ENCODE measurements at places on chromosomes 7 and 10.
A peak's percentile ranks its signal among the peaks of the same experiment; 100 is the strongest.

GRCh38 chr10:75195035-75195763 is 15.4 kb upstream of the VDAC2 start:
- no peak for DNase-seq

DNA sequence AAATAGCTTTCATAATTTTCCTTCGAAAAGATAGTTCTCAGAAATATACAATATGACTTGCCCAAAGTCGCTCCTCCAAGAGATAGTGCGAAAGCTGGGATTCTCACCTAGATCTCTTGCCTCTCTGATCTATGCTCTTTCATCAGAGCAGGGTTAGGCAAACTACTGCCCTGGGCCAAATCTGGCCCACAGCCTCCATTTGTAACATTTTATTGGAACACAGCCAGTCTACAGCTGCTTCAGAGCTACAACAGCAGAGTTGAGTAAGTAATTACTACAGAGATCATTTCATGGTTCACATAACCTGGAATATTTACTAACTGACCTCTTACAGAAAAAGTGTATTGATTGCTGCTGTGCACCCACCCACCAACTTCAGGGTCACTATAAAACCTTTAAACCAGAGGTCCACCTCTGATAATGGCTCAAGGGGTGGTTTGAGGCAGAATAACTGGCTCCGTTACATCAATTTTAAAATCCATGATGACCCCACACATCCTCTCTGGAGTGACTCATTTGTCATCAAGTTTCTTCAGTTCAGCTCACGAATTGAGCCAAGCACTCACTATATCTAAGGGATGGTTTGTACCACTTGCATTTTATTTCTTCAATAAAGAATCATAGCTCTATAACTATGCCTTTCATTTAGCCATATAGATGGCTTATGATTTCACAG is 1019.0 kb downstream of the XPNPEP1 start:
- DNase-seq: peak; percentile 57

DNA sequence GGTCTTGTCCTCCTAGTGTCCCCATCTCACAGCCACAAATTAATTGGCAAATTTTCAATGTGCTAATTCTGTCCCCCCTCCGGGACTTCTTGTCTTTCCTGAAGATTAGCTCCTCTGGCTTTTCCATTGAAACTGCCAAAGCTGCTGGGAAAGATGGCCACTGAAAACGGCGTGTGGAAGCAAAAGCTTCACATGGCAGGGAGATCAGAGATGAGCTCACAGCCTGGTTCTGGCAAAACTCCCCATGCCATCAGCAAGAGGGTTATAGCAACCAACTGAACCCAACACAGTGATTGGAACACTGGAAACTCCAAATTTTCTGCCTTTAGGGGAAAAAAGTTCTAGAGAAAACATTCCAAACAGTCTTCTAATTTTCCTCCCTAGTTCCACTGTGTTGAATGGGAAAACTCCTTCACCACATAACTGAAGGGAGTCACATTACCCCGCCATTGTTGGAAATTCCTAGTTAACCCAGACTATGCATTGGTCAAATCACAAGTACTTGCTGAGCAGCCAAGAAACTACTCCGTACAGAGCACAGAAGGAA is 37.0 kb downstream of the NRAP start:
- no peak for DNase-seq

GRCh38 chr7:100367676-100368613 is 5.3 kb upstream of the PILRA start:
- DNase-seq: no peak

All from spinal cord (tissue), 10 donors.